ENCODE measurements at places on chromosomes 11 and 22. TPM values are rescaled to one million over a fixed set of nuclear protein-coding genes. Genes with fewer than 3 reads are reported as not detected.

DNA sequence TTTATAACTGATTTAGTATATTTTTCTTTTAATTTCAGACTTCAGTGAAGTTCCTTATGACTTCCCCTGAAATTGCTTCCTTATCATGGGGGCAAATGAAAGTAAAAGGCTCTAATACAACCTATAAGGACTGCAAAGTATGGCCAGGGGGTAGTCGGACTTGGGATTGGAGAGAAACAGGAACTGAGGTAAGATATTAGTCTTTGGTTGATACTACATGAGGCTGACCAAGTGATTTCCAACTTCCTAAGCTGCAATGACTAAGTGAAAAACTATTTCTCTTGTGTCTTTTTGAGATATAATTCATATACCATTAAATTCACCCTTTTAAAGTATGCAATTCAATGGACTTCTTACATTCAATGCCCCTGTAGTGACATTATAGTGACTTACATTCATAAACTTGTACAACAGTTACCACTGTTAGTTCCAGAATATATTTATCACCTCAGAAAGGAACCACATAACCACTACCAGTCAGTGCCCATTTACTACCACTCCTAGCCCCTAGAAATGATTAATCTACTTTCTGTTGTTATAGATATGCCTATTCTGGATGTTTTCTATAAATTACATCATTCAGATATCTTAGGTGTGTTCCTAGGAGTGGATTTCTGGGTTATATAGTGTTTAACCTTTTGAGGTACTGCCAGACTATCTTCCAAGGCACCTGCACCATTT, 21.6 kb downstream of the AAMDC start:
- H3K4me3 ChIP-seq: no peak overlapping the region
- H3K4me1 ChIP-seq: no peaks in the 10 kb centered on the region

PANX3 gene
- not detected for total RNA-seq

DNHD1 gene
- total RNA-seq: 12.0 TPM

UBQLNL gene
- total RNA-seq: 1.1 TPM

IL17REL gene
- total RNA-seq: 0.09 TPM

GRCh38 chr22:25987948-25988347, 181.3 kb upstream of the SEZ6L start:
- H3K27ac ChIP-seq: no peak overlapping the region
- no peak for DNase-seq
- H3K4me1 ChIP-seq: no peaks in the 10 kb centered on the region
- no peaks in the 10 kb centered on the region for H3K36me3 ChIP-seq
- peaks cover 7% of the 10 kb centered on the region for H3K27me3 ChIP-seq
- no peak overlapping the region for H3K4me3 ChIP-seq

HOATZ gene
- total RNA-seq: 15.0 TPM

- H3K4me3 ChIP-seq: peak overlapping the region; percentile 12
- peaks cover 42% of the 10 kb centered on the region for H3K4me1 ChIP-seq
- H3K27me3 ChIP-seq: no peaks in the 10 kb centered on the region
- DNase-seq: no peak
Measured at GRCh38 chr11:78560826-78561484, 13.7 kb downstream of the NARS2 start.

DNA sequence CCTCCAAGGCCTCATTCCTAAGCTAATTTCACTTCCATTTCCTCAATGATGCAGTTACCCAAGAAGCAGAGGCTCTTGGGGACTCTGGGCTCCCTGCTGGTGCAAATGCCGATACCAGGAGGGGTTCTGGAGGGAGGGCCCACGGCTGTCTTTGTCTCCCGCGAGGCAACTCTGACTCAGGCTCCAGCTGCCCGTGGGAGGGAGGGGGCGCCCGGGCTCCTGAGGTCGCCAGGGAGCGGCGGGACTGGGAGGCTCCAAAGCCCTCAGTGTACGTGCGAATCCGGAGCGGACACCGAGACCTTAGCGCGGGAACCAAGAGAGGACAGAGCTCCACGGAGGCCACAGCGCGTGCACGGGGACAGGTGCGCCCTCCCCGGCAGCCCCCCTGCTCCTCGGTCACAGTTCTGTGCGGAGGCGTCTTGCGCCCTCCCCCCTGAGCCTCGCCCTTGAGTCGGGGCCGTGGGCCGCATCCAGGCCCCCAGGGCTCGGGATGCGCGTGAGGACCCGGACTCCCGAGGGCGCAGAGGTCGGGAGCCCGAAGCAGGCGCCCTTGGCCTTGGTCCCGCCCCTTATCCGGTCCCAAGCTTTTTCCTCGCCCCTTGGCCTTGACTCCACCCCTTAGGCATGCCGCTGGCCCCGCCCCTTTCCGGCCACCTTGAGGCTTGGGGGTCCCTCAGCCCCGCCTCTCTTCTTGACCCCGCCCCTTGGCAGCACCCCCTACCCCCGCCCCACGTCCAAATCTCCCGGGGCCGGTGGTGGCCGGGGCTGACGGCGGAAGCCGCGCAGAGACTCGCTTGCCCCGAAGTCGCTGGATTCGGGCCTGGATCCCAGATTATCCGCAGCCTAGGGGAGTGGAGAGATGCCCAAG, 4.7 kb upstream of the SHISA8 start:
- DNase-seq: peak; percentile 74
- peaks cover 63% of the 10 kb centered on the region for H3K27me3 ChIP-seq
- H3K4me1 ChIP-seq: peaks cover 40% of the 10 kb centered on the region

FAM111B gene
- 1.1 TPM for total RNA-seq

DNA sequence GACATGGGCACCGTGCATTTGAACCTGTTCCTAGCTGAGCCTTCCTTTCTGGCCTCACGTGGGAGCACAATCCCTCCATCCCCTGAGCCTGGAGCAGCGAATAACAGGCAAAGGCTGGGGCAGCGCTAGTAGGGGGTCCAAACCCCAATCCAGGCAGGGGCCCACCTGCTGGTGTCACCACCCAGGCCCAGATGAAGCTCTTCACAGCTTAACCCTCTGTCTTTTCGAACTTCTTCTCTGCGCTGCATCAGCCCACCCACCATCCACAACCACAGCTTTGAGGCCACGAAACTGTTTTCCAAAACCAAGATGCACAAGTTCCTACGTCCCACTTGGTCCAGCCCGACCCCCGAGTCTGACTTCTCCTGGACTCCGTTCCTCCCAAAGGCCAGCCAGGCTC, 11.5 kb downstream of the KCNC1 start:
- H3K27me3 ChIP-seq: peaks cover 18% of the 10 kb centered on the region
- H3K4me3 ChIP-seq: no peak overlapping the region
- H3K27ac ChIP-seq: no peak overlapping the region
- no peaks in the 10 kb centered on the region for H3K36me3 ChIP-seq
- H3K4me1 ChIP-seq: no peaks in the 10 kb centered on the region

MS4A7 gene
- total RNA-seq: 315 TPM

All from lower lobe of right lung (tissue), 2 donors.